Inflammatory macrophage treated with lipopolysaccharide for 4 hours (primary cell): ENCODE measurements at places on chromosomes 7 and 10.

DNA sequence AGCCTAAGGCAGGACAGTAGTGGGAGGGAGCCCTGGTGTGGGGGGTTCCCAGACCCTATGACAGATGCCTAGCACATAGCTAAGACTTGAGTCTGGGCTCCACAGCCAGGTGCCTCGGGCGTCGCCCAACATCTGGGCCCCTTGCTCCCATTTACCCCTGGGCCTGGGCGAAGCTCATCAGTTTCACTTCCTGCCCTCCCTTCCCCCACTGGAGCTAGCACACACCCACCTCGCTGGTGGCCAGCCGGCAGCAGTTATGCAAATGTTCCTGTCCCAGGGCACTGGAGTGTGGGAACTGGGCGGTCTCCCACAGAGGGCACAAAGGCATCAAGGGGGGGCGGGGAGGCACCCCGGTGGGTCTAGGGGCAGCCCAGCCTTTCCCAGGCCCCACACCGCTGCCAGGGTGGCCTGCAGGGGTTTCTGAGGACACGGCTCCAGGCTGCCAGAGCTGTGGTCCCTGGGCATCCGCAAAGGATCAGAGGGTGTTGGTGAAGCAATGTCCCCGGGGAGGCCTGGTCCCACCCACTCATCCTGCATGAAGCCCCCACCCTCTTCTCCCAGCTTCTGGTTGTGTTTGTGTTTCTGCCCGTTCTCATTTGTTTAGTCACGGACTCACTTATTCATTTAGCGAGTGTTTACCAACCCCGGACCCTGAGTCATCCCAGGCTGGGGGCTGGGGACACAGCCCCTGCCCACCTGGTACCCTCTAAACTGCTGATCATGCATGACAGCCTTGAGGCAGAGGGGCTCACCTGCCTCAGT is 20.4 kb downstream of the SH2B2 start:
- peak; percentile 94 for DNase-seq

DNA sequence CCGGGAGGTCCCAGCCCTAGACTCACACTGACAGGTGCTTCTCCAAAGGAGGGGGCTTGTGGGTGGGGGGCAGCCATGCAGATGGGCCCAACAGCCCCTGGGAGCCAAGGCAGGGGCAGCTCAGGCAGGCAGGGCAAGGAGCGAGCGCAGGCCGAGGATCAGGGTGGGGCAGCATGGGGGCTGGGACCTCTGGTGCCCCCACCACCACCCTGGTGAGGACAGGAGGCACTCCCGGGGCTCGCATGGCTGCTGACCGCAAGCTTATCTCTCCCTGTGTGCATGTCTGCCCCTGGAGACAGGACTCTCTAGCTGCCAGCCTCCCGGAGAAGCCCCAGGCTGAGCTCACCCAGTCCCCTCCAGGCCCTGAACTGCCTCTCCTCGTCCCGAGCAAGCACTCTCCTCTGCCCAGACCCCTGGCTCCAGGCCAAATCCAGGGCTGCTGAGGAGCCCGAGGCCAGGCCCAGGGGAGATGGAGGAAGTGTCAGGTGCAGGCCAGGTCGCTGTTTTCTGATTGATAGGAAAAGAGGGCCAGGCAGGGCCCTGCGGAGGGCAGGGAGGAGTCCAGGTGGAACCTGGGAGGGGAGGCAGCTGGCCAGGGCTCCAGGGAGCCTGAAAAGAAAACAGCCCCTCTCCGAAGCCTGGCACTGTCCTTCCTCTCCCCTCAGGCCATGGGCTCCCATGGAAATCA is 39.0 kb downstream of the PDGFA start:
- no peak for DNase-seq

DNA sequence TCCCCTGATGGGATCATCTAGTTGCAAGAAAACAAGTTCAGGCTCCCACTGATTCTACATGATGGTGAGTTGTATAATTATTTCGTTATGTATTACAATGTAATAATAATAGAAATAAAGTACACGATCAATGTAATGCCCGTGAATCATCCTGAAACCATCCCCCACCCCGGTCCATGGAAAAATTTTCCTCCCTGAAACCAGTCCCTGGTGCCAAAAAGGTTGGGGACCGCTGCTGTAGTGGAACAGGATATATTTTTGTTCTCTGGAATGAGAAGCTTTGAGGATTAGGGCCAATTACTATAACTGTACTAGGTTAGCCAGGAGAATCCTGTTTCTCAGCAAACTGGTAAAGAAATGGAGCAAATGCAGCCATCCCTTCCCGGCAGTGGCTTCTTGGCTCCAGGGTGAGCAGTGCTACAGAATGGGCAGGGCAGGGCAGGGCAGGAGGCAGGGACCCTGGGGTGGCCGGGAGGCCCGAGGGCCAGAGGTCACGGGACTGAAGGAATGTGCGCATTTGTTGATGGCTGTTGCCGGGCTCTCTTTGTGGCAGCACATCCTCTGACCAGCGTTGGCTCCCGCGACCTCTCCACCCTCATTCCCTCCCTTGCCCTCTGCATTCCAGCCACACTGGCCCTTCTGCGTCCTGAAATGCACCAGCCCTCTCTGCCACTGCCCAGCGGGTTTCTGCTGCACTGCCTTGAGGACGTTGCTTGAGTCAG is 162.3 kb upstream of the NPS start:
- DNase-seq, result no peak

DNA sequence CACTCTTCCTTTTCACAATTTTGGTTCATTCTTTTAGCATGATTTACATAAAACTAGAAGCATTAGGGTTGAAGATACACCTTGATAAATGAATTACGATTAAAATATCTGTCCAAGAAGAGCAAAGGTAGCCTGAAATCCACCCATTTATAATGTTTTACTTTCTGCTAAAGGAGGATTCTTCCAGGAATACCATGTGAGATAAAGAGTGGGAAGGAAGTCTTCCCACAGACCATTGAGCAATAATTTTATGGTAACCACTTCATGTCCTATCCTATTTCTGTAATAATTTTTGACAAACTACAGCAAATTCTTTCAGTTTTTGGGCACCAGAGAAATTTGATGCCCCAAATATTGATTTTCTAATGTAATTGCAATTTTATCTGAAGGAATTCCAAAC is 150.6 kb upstream of the STEAP4 start:
- peak; percentile 25 for DNase-seq

DNA sequence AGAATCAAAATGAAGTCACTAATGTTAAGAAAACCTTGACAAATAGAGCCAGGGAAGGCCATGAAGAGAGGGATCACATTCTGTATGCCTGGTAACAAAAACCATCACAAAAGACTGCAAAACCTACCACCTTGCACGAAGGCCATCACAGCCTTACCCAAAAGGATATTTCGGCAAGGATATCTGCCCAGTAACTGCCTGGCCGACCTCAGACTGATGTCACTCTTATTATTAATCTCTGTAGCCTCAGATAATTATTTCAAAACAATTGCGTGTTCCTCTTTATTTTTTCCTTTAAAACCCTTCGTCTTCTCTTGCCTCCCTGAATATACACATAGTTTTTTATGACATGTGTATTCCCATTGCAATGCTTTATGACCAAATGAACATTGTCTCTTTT is 52.5 kb downstream of the CDC14C start:
- DNase-seq, result peak; percentile 22

DNA sequence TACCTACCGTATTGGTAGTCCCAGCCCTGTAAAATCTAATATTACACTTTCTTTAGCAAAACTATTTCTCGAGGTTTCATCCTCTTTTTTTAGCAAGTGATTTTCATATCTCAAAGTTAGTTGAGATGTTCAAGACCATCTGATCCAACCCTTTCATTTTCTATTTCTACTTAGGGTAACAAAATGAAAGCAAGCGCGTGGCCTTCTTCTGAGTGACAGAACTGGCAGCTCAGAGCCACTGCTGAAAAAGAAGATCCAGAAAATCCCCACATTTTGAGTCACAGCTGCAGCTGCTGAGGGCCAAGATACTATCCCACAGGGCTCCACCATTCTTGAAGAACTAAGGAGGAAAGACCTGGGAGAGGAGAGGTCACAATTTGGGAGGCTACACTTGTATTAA is 24.8 kb upstream of the ZNF800 start:
- DNase-seq, result peak; percentile 39

DNA sequence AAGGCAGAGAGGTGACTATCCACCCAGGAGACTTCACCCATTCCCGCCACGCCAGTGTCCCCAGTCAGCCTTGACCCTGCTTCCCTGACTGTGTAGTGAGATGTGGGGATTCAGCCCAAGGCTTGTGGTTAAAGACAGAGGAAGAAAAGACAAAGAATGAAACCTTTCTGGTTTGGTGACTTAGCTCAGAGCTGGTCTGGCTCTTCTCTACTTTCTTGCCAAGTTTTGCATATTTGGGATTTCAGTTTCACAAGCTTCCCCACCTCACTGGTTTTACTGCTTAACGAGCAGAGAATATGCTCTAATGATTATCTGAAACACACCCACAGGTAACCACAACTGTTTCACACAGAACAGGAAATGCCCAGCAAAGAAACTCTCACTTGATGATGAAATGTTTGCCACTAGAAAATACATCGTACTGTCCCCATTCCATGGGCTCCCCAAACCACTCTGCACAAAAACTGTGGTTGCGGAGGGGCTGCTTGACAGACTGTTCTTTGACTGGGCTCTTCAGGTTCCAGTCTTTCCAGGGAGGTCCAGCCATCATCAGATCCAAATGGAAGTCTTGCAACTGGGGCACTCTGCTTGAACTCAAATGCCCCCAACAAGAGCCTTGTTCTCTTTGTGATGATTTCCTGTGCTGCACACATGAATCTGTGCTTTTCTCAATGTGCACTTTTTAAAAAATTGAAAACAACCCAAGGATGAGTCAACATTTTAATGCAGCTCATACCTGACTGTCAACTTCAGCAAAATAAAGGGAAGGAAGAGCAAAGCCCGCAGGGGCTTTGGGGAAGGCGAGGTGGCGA is 95.5 kb downstream of the CTBP2 start:
- peak; percentile 95 for DNase-seq

GRCh38 chr10:110994406-110995086 is 75.1 kb downstream of the SHOC2 start:
- no peak for DNase-seq

DNA sequence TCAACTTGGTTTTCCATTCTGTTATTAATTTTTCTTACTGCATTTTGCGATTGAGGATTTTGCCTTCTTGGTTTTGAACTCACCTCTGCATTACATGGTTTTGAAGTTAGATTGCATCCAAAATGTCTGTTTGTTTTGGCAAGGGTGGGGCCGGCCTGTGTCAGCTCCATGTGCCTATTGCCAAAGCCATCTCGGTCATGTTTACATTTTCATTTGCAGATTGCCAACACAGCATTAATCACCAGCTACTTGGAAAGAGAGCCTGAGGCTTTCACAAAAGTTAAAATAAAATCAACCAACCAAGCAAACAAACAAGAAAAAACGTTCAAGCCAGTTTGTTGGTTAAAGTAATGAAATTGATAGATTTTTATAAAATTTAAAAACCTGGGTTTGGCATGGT is 695.8 kb downstream of the TYW1 start:
- DNase-seq, result no peak

- DNase-seq, result no peak
Observed at GRCh38 chr7:155292680-155293226, 4.9 kb upstream of the INSIG1 start.

DNA sequence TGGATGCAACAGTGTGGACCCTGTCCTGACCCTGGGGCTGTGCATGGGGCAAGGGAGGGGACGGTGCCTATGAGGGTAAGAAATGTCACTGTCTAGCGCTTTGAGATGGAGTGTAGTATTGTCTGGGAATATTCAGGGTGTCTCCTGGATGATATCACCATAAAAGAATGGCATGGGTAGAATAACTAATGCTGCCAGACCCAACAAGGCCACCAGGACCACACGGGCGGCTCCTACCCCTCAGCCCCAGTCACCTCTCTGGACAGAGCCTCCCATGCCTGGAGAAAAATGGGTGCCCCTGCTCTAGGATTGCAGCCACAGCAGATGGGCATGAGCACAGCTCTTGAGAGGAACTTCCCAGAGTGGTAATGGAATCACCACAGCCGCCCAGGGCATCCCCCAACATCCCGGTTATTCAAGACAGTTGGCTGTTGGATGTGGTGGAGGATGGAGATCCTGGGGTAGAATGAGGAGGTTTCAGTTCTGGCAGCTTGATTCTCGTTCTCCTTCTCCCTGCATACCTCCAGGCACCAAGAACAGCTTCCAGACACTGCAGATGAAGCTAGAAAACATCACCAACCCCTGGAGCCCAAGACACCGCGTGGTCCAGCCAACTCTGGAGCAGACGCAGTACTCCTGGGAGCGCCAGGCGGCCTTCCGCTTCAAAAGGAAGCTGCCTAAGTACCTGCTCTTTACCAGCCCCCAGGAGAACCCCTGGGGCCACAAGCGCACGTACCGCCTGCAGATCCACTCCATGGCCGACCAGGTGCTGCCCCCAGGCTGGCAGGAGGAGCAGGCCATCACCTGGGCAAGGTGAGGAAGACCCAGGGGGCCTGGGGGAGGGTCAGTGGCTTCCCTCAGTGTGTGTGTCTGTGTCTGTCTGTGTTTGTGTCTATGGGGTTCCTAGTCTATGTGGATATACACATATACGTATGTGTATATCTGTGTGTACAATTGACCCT is 6.2 kb downstream of the AOC1 start:
- no peak for DNase-seq
